GM23248 (cell line): ENCODE measurements at places on chromosomes 7 and 10.

DNA sequence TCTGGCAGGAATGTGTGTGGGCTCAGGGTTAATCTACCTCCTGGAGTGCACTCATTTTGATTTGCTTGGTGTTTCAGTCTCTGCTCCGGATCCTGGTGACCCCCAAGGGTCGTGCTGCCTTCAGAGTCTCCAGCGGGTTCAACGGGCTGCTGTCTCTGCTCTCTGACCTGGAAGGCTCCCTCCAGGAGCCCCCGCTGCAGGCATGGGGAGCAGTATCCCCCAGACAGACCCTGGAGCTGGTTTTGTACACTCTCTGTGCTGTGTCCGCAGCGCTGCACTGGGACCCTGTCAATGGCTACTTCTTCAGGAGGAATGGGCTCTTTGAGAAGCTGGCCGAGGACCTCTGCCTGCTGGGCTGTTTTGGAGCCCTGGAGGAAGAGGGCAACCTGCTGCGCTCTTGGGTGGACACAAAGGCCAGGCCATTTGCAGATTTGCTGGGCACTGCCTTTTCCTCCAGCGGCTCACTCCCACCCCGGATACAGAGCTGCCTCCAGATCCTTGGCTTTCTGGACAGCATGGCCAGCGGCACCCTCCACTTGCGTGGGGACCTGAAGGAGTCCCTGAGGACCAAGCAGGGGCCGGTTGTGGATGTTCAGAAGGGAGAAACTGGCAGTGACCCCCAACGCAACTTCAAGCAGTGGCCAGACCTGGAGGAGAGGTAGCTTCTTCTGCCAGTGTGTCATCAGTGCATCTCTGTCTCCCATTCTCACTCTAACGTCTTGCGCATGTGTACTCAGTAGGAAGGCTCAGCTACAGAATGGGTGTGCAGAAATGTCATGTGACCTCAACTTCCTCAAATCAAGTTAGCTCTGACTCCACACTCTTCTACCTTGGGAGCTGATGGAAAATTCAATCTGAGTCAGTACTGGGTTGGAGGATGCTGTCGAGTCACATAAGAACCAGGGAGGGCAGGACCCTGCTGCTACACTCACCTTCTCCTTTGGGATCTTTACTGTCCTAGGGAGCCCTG lies 58.5 kb downstream of the WDFY4 start:
- no peak for DNase-seq

GRCh38 chr7:155383756-155384491 lies 74.0 kb upstream of the EN2 start:
- no peak for DNase-seq

DNA sequence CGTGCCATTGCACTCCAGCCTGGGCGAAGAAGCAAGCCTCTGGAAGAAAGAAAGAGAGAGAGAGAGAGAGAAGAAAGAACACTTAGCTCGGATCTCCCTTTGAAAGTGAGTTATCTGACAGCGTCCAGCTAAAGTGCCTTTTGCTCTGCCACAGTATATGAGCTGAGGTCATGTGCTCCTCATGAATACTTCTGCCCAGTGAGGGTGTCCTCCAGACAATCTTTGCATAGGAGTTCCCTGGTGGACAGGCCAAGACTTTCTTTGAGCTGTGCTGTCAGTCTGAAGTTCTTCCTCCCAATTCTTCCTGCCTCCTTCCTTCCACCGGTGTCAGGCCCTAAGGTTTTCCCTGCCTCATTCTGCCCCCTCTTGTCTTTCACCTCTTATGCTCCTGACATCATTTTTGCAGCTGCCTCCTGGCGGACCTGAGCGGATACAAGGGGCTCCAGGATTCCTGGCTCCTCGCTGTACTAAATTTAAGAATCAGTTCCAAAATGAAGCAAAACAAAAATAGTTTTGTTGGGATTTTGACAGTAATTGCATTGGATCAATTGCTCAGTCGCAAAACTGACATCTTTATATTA lies 31.9 kb downstream of the XRCC2 start:
- no peak for DNase-seq

DNA sequence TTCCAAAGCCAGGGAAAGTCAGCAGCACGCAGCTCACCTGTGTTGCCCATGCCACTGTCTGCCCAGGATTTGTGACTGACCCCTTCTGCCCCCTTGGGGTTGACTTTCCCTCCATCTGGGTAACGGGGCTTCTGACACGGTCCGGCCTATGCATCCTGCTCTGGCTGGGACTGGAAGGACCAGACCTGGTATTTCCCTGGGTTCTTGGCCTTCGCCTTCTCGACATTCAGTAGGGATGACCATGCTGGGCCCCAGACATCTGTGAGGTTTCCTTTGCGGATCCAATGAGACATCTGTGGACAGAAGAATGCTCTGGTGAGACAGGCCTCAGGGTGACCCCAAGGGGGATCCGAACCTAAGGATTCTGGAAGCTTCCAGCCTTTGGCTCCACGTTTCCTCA lies 34.2 kb upstream of the ZNF716 start:
- no peak for DNase-seq

- no peak for DNase-seq
Observed at GRCh38 chr7:31778296-31778695, 91.3 kb downstream of the PPP1R17 start.

DNA sequence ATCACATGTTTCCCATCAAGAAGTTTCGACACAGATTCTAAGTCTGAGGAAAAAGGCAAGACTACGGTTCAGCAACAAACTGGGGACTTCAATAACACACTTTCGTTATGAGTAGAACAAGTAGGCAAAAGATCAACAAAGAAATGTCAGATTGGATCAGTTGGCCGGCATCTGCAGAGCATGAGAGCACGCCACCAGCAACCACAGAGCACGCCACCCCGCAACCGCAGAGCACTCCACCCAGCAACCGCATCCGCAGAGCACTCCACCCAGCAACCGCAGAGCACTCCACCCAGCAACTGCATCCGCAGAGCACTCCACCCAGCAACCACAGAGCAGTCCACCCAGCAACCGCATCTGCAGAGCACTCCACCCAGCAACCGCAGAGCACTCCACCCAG lies 89.7 kb upstream of the FAM20C start:
- DNase-seq: peak; percentile 39

GRCh38 chr10:119466076-119466475 lies 76.4 kb downstream of the RGS10 start:
- no peak for DNase-seq

- no peak for DNase-seq
Observed at GRCh38 chr10:84269162-84269561, 24.3 kb downstream of the RGR start.

- DNase-seq: no peak
Observed at GRCh38 chr10:75243426-75243825, 7.7 kb upstream of the COMTD1 start.

- peak; percentile 88 for DNase-seq
Observed at GRCh38 chr7:5177060-5177459, 13.0 kb upstream of the WIPI2 start.

- peak; percentile 2 for DNase-seq
Observed at GRCh38 chr7:21054427-21055112, 267.9 kb upstream of the SP8 start.

GRCh38 chr7:144534196-144534595 lies 130.7 kb upstream of the NOBOX start:
- DNase-seq: no peak

GRCh38 chr7:142791502-142791901 lies 20.7 kb downstream of the PRSS2 start:
- DNase-seq: no peak

GRCh38 chr7:132666774-132667172 lies 90.5 kb upstream of the PLXNA4 start:
- peak; percentile 31 for DNase-seq

DNA sequence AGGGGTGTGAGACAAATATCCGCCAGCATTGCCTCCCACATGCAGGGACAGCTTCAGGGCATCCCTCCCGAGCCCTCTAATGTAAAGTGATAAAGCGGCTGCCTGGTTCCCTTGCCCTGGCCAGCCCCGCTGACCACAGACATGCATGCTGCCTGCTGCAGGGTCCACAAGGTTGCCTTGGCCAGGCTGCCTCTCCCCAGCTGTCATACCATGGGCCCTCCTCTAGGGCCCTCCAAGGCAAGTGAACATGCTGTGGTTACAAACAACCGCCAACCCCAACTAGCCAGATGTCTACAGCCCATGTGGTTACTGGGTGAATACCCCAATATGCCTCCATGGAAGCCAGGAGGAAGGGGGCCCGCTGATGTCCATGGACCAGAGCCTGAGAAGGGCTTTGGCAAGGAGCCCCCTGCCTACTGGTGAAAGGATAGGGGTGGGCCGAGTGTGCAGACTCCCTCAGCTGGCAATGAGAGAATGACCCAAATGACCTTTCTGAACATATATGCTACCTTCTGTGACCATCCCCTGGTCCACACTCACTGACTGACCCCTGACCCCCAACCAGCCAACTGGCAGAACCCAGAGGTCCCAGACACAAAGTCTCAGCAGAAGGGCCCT lies 37.4 kb downstream of the GRID1 start:
- no peak for DNase-seq

GRCh38 chr10:106799776-106800175 lies 364.7 kb downstream of the SORCS1 start:
- DNase-seq: no peak

DNA sequence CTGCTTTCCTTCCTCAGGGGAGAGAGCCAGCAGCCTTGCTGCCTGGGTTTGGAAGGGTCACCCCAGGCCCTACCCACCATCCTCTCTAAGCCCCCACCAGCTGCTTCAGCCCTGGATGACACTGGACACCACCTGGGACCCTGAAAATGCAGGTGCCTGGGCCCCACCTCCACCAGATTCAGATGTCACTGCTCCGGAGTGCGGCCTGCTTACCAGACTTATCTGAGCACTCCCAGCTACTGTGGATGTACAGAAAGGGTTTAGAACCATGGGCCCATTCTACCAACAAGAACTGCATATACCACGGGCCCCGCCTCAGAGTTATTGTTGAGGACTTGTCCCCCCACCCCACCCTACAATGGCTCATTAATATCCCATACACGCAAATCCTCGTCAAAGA lies 172.3 kb downstream of the PTPRN2 start:
- no peak for DNase-seq

DNA sequence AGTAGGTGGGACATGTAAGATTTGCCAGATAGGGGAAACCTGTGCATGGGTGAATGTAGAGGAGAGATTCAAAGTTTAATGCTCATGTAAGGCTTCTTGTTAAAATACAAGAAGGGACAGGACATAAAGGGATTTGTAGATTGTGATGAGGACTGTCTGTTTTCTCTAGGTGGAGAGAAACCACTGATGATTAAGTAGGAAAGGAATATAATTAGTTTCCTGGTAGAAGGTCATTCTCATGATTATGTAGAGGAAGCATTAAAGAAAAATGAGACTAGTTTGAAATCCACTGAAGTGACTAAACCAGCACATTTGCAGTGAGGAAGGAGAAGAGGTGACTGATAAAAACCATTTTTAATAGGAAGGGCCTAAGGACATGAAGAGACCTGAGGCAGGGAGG lies 19.6 kb upstream of the MACC1 start:
- DNase-seq: peak; percentile 69

DNA sequence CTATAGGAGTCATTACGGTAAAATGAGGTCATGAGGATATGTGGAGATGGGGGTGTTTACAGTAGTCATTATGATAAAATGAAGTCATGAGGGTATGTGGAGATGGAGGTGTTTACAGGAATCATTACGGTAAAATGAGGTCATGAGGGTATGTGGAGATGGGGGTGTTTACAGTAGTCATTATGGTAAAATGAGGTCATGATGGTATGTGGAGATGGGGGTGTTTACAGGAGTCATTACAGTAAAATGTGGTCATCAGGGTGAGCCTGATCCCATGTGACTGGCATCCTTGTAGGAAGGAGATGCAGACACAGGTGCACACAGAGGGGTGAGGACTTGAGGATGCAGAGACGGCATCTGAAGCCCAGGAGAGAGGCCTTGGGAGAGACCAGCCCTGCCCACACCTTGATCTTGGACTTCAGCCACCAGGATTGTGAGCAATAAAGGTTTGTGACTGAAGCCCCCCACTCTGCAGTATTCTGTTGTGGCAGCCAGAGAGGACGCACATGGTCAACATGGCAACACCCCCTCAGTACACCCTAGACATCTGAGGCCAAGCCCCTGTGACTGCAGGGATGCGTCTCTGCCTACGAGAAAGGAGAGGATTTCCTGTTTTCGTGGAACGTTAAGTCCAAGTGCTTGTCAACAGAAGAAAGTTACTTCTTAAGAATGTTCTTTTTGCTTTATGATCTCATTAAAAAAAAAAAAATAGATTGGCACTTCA lies 544.4 kb downstream of the DNAJB6 start:
- DNase-seq: no peak

DNA sequence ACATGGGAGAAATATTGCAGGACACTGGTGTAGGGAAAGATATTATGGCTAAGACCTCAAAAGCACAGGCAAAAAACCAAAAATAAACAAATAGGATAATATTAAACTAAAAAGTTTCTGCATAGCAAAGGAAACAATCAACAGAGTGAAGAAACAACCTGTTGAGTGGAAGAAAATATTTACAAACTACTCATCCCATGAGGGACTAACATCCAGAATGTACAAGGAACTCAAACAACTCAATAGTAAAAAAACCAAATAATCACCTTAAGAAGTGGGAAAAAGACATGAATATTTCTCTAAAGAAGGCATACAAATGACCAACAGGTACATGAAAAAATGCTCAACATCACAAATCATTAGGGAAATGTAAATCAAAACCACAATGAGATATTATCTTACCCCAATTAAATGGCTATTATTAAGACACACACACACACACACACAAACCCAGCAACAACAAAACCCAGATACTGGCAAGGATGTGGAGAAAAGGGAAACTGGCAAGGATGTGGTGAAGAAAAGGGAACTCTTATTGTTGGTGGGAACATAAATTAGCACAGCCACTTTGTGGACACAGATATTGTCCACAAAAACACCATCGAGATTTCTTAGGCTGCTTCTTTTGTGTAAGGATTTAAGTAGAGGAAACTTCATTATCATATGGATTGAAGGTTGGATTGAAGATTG lies 9.8 kb upstream of the RAB18 start:
- no peak for DNase-seq

DNA sequence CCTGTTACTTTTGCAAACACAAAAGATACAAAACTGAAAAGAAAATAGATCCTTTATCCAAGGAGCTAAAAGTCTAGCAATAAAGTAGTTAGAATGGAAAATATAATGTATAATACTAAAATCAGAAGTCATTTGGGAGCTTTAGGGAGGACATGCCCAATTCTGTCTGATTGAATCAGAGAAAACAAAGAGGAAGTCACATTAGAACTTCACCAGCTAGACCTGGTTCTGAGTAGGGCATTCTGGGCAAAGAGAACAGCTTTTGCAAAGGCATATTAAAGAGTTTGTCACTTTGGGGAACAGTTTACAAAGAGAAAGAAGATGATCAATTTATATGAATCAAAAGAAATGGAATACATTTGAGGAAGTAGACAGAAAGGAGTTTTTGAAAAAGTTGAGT lies 107.0 kb upstream of the PRSS1 start:
- DNase-seq: no peak
